ENCODE measurements at places on chromosomes 7 and 10.

GRCh38 chr10:115417585-115418265 lies 324.6 kb downstream of the ATRNL1 start:
- DNase-seq = peak; percentile 58

- no peak for DNase-seq
Measured at GRCh38 chr10:91683975-91684374, 51.1 kb upstream of the PPP1R3C start.

DNA sequence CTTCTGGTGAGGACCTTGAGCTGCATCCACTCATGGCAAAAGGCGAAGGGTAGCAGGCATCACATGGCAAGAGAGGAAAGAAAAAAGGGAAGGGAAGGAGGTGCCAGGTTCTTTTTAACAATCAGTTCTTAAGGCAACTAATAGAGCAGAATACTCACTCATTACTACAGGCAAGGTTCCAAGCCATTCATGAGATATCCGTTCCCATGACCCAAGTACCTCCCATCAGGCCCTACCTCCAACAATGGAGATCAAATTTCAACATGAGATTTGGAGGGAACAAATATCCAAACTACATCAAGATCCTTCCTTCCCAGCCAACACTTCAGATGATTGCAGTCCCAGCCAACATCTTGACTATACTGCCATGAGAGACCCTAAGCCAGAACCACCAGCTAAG lies 38.9 kb upstream of the YAE1 start:
- no peak for DNase-seq

DNA sequence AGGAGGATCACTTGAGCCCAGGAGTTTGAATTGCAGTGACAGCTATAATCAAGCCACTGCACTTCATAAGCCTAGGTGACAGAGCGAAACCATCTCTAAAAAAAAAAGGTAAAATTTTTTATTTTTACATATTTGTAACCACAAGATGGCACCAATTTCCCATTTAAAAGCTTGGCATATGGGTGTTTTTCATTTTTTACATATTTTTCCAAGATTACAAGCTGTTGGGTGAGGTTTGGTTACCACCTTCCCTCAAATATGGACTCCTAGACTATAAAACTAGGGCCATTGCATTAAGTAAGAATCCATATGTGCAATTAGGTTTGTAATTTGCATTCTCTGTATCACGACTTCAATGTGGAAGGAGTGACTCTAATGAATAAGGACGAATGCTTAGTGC lies 129.3 kb upstream of the ACBD5 start:
- DNase-seq = no peak

DNA sequence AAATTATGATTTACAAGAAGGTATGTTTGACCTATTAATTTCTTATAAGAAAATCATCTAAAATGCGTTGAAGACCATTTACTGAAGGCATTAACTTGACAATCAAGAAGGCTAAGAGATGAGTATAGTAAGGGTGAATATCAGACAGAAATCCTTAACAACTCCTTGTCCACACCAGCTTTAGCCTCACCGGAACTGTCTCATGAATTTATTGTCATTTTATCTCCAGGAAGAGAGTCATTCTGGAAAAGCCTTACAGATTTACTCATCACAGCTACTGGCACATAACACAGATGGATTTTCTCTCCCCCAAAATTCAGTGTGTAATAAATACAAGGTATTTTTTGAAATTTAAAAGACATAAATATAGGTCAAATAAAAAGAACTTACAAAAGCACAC lies 129.4 kb upstream of the LSM8 start:
- DNase-seq = no peak

- DNase-seq = peak; percentile 62
Measured at GRCh38 chr10:112622786-112623185, 175.8 kb downstream of the VTI1A start.

DNA sequence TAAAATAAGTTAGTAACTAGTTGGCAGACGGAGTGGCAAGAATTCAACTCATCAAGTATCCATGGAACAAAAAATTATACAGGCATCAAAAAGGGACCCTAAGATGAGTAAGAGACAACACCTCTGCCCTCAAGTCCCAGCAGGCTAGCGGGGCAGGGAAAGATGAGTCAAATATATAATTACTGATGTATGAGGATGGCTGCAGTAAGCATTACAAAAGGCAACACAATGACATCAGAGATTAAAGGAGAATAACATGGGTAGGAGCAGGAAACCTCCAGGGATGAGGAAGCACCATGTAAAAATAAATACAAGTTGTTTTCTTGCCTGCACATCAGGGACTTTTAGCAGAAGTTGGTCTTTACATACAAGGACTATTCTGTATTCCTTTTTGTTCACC lies 49.4 kb downstream of the SCRN1 start:
- no peak for DNase-seq

DNA sequence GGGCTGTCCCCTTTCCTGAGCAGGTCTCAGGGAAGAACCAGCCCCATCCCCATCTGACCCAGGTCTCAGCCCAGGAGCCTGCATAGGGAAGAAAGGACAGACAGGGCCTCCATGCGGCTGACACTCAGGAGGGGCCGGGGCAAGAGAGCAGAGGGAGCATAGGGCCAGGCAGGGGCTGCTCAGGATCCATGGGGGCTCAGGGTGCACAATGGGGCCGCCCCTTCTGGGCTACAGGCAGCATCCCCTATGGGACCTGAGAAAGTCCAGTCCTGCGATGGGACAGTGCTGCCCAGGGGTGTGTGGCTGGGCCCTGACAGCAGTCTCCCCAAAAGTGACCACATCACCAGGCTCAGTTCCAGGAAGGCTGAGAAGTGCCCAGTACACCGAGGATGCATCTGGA lies 32.7 kb upstream of the ZNF735 start:
- DNase-seq = no peak

GRCh38 chr7:121390617-121391016 lies 5.5 kb downstream of the FAM3C start:
- DNase-seq = no peak

DNA sequence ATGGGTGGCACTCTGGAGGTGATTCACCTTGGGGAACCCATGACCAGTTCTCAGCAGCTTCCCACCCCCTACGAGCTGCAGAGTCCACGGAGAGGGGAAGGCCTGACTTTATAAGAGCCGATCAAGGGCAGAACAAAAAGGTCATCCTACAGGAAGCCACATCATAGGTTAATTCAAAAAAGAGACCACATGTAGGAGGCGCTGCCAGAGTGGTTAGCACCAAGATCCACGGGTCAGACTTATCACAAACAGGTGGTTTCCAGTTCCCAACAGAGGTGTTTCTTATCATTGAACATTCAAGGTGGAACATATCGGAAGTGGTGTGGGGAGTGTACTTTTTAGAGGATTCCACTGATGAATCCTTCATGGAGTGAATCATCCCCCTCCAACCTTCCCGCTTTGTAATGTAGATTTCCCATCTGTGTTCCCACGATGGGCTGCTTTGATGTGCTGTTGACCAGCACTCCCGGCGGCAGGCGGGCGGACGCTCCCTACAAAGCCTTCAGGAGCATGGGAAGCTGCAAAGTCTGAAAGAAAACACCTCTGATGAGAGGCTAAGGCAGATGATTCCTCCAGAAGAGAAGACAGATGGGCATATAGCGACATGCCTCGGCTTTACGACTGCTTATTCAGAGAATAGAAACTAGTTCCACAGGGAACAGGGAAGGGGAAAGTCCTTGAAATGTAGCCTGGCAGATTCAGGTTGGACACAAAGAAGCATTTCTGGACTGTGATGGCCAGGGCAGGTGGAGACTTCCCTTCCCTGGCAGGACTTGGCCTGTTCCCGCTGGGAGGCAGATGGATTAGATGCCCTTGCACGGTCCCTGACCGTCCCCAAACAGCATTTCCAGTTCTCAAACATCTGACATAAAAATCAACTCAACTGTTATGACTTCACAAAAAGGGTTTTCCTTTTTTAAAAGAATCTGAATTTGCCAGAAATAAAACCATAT lies 66.5 kb downstream of the AFAP1L2 start:
- DNase-seq = no peak

- no peak for DNase-seq
Measured at GRCh38 chr7:130095812-130096211, 25.5 kb downstream of the KLHDC10 start.

Measured in HAP-1 (cell line).